CD4-positive, alpha-beta T cell treated with Interferon alpha-2 for 1 hour (primary cell): ENCODE measurements at places on chromosomes 4 and X.

GRCh38 chr4:138010639-138011038 lies 231.5 kb downstream of the SLC7A11 start:
- DNase-seq, result no peak

- DNase-seq, result no peak
Observed at GRCh38 chr4:108237693-108238092, 69.0 kb upstream of the LEF1 start.

GRCh38 chr4:40672528-40673522 lies 43.2 kb upstream of the RBM47 start:
- DNase-seq, result peak; percentile 11

GRCh38 chrX:51860679-51861078 lies 32.7 kb upstream of the MAGED1 start:
- peak; percentile 0 for DNase-seq

DNA sequence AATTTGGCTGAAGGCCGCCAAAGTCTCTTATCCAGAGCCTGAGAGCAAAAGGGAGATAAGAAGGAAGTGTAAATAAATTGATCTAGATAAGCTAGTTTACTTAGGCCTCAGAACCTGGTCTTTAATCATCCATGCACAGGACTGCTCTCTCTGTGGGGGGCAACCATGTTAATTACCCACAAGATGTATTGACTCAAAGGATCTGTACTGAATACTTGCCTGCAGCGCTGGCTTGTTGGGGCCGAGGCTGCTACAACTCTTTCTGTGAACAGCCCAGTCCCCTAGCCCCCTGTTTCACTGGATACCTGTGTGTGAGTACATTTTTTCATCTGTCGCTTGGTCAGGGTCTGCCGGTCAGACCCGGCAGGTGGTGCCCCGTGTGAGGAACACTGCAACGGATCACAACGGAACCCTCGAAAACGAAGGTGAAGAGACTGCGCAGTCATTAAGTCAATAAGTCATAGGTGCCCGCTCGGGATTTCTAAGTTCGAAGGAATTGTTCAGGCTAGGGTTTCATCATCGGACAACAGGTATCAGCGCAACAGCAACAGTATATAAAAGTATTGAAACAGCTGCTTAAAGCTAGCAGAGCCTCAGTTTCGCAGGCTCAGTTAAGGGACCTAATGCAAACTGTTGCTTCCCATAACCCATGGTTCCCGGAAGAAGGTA lies 8.3 kb downstream of the MAGEA11 start:
- DNase-seq, result no peak
